Adrenal gland (tissue), 19 donors: ENCODE measurements at places on chromosomes 2 and 18.

DNA sequence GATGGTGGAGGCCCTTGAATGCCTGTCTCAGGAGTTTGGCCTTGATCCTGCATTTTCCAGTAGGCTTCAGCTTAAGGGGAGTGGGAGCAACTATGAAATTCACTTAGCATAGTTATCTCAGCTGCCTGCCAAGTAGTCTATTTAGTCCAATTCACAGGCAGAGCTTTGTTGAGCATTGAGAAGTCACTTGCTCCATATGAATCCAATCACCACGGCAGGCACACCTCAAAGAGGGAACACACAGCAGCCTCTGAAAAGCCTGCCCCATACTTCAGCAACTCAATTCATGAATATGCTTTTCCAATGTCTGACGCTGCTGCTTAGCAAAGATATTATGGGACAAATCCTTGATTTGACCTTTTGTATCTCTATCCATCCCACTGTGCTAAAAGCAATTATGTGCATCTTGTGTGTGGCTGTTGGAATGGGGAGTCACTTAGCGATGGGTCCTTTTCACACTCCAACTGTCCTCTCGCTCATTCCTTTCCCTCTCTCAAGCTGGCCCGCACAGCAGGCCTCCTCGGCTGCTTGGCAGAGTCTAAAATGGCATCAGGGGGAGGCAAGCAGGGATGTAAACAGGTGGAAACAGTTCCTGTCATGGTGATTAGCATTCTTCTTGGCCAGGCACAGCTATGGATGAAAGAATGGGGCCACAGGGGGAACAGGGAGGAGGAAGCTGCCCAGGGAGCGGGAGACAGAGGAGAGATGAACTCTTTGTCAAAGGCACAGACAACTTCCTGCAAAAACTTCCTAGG lies 56.0 kb upstream of the LRPPRC start:
- DNase-seq = no peak

- no peak for DNase-seq
Observed at GRCh38 chr2:189527812-189528592, 52.6 kb downstream of the SLC40A1 start.

- no peak for DNase-seq
Observed at GRCh38 chr2:177548636-177549035, 156.1 kb downstream of the AGPS start.

- DNase-seq = no peak
Observed at GRCh38 chr2:136718273-136718672, 47.1 kb upstream of the THSD7B start.

DNA sequence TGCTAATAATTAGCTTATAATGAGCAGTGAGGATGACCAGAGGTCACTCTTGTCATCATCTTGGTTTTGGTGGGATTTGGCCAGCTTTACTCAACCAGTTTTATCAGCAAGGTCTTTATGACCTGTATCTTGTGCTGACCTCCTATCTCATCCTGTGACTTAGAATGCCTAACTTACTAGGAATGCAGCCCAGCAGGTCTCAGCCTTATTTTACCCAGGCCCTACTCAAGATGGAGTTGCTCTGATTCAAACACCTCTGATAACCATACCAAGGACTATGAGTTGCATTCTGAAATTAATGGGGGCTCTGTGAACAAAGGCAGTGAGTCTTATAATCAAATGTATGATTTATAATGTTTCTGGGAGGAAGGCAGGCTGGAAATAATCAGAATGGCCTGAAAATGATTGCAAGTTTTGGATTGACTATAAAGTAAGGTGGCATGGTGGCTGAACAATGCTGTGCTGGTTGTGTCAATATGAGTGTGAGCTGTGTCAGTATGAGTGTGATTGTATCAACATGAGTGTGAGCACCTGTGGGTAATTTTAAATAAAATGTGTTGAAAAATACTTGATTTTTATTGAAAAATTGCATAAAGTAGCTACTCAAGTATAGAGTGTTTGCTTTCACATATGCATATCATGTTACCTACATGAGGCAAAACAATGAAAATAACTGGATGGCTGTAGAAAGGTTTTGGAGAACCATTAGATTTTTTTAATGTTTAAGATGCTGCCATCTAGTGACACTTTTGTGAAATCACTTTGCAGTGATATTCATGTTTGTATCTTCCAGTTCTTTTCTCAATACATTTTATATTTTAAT lies 103.0 kb downstream of the KYNU start:
- no peak for DNase-seq

- no peak for DNase-seq
Observed at GRCh38 chr2:57177176-57177575, 869.4 kb upstream of the VRK2 start.

DNA sequence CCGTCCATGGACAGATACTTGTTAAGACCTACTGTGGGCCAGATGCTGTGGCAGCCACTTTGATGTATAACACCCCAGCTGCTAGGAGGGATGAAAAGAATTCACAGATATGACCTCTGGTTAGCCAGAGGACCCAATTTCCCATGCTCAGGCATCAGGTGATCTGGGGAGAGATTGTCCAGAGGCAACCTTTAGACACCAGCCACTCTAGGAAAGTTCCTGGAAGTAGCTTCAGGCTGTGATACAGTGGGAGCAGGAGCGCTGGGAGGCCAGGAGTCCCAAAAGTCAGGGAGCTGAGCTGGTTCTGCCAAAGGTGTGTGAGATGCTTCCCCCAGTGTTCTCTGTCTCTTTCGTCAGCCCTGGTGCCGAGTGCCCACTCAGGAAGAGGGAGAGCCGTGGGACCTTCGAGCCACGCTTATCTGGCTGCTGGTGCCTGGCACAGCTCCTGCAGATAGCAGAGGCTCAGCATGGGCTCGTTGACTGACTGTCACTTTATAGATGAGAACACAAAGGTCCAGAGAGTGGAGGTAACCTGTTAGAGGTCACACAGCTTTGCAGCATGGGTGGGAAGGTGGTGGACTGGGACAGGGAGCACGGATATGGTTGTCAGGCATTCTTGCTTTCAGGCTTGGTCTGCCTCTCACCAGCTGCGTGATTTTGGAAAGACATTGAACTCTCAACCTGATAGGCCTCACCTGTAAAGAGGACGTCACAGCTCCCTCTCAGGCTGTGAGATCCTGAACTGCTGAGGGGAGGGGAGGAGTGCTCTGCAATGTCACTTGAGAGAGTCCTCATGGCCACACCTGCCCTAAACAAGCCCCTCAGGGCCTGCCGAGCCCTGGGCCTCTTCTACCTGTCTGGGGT lies 7.8 kb upstream of the RALB start:
- no peak for DNase-seq

DNA sequence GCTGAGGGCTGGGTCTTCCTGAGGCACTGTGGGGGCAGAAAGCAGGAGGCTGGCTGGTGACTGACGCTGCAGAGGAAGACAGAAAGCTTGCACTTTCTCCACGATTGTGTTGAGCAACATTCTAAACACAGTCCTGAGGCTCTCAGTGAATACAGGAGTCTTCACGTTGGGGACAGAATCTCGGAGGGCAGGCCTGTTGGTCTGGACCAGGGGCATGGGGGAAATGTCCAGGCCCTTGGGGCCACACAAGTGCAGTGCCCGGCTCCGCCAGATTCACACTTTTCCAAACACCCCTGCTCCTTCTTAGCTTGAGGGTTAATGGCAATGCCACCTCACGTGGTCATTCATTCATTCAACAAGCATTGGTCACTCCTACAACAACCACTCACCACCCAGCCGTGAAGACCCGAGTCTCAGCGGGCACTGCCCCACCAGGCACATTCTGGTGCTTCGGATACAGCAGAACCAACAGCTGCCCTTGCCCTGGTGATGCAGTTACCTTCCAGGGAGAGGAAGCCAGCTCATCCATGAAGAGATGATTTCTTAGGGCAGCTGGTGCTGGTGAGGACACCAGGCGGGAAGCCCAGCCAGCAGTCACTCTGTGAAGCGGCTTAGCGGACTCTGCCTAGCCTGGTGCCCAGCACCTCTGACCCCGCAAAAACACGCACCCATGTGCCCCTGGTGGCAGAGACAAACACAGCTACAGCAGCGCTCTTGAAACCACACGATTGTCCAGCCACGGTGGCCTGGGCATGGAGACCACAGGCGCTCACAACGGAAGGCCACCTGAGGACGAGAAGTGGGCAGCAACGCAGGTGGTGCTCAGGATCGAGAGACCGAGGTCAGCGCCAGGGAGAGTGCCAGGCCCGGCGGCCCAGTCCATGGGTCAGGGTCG lies 10.9 kb upstream of the GPC1 start:
- DNase-seq = peak; percentile 11

DNA sequence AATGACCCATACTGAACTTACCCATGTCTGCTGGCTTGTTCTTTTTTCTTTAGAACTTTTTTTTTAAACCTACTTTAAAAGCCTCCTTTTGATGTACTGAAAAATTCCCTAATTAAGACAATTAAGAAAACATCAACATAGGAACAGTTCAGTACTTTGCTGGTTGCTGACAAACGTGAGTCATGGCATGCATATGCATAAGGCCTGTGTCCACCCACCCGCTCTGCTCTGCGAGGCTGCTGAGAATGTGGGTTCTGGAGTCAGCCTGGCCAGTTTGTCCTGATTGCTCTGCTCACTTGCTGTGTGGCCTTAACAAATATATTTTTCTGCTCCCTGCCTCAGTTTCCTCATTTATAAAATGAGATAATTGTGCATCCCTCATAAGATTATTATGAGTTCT lies 27.3 kb downstream of the LAMA3 start:
- no peak for DNase-seq

GRCh38 chr2:219422952-219423534 lies 4.9 kb downstream of the DES start:
- no peak for DNase-seq

GRCh38 chr2:160010361-160011145 lies 51.9 kb downstream of the PLA2R1 start:
- DNase-seq = no peak

- DNase-seq = peak; percentile 42
Observed at GRCh38 chr2:85393836-85394235, 16.3 kb downstream of the CAPG start.
